ENCODE measurements at places on chromosomes 1 and 21.
A peak's percentile ranks its signal among the peaks of the same experiment; 100 is the strongest.

DNA sequence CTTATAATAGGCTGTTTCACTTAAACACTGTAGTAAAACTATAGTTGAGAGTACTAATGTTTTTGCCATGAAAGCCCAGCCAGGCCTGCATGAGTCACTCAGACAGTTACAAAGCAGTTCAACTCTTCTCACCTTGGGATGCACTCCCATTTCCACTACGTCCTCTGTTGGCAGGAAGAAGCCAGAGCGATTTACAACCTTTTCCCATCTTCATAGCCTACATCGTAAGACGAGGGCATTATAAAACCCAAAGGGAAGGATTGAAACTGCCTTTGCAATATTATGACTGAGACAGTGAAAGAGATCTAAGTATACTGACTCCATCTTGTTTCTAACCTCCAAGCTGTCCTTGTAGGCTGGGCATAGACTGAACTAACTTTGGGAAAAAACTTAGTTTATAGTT lies 71.8 kb upstream of the CSF1 start:
- DNase-seq, result no peak

DNA sequence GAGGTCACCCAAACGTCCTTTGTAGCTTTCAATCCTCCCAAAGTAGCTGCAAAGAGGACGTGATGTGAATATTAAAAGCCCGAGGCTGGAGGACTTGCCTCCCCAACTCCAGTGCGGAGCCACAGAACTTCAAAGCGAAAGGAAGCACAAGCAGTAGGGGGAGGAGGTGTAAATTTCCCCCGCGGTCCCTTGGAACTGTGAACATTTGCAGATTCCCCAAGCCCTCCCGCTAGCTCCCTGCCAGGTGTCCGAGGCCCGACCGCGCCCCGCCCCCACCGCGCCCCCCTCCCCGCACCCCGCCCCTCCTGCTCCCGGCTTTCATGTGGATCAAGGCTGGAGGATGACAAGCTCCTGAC lies 41.5 kb upstream of the HAO2 start:
- no peak for DNase-seq

DNA sequence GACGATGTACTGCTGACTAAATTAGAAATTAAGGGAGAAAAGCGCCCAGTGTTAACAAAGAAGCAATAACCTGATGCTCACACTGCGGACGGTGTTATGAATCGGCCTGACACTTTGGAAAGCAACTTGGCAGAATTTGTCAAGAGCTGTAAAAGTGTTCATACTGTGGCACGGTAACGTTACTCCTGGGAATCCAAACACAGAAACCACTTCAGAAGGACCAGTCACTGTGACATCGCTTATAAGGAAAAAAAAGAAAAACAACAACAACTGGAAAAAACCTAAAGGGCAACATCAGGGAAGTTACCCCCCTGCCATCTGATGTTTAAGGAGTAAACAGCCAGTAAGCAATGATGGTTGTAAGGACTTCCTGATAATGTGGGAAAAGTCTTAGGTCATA lies 27.7 kb downstream of the CAPZB start:
- DNase-seq, result no peak

GRCh38 chr1:54884768-54885167 lies 2.2 kb downstream of the DHCR24 start:
- DNase-seq, result no peak

DNA sequence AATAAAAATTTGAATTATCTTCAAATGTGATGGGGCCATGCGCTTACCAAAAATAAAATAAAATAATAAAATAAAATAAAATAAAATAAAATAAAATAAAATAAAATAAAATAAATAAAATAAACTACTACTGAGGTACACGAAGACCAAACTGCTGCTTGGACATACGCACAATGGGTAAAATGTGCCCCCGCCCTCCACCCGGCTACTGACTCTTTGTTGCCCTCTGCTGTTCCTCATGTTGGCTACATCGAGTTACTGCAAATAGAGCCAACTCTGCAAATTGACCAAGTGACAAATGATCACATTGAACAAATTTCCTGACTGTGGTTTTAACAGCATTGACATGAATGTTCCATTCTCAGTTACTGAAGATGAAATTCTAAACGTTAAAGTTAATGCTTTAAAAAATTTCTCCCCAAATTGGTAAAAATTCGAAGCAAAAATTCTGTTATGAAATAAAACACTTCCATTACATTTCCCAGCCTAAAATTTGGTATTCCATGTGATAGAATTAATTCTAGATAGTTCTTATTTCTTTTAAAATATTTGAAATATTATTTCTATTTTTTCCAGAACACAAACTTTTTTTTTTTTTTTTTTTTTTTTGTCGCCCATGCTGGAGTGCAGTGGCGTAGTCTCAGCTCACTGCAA lies 18.8 kb upstream of the MAP1LC3C start:
- DNase-seq, result peak; percentile 75

All from GM13976 (cell line).